ENCODE measurements at places on chromosomes 16 and 17.

- no peak for DNase-seq
Observed at GRCh38 chr17:4142107-4142900, 526 bp downstream of the ZZEF1 start.

GRCh38 chr16:56355786-56356275, 69.5 kb downstream of the AMFR start:
- DNase-seq, result no peak

DNA sequence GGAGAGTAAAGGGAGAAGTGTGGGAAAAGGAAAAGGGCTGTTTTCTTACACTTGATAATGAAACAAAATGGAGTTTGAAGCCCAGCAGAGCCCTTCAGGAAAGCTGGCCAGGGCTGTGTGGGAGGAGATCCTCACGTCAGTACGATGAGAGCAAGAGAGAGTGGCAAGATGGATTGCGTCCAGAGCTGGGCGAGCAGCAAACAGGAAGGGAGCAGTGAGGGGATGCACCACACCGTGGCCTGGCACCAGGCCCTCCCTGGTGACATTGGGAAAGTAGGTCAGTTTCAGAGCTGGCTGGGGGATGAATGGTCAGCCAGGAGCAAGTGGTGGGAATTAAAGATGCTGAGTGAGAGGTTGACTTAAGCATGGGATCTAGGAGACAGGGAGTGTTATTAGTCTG, 273.6 kb downstream of the GRIN2A start:
- DNase-seq, result no peak

DNA sequence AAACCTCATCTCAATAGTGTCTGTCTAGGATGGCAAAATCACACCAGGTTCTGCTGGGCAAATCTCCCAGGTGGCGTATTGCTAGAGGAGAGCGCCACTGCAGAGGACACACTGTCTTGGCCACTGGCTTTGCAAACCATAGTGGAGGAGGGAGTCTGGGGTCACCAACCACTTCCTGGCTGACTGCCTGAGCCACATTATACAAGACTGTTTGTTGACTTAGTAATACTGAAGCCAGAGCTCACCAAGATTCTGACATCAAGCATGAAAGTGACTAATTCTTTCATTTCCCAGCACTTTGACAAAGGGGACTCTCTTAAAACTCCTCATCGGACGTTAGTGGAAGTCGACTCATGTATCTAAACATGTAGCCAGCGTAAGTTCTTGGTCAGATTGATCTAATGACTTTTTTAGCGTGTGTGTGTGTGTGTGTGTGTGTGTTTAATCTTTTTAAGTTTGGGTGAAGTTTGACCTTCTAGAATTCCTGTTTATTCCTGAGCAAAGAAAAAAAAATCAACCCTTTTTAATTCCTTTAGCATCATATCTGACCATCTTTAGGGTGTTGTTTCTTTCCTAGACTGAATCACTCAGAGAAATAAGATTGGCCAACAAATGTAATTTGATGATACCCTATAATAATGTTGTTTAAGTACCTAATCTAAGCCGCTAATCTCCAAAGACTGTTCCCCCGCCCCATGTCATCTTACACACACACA, 13.7 kb downstream of the PITPNC1 start:
- DNase-seq, result peak; percentile 73

DNA sequence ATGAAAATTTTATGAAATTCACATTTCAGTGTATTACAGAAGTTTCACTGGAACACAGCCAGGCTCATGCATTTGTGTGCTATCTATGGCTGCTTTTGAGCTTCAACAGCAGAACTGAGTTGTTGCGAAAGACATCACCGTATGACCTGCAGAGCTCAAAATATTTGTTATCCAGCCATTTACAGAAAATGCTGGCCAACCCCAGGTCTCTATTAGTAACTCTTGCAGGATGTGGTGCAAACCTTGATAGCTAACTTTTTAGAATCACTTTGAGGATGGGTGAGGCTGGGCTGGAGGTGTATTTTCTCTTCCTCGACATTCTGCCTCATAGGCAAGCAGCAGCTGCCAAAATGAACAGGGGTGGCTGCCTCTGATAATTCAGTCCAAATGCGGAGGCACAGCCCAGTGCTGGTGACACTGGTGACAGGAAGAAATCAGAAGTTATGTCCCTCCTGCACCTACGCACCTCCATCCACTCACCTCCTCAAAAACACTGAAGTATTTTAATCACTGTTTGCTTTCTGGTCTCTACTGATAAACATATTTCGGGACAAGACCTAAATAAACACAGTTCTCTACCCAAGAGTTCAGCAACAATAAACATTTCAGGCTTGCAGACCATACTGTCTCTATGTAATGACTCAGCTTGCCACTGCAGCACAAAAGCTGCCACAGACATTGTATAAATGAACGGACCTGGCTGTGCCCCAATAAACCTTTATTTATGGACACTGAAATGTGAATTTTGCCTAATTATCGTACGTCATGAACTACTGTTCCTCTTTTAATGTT, 28.5 kb downstream of the ARHGAP17 start:
- no peak for DNase-seq

GRCh38 chr17:33023790-33024189, 32.1 kb downstream of the SPACA3 start:
- no peak for DNase-seq

DNA sequence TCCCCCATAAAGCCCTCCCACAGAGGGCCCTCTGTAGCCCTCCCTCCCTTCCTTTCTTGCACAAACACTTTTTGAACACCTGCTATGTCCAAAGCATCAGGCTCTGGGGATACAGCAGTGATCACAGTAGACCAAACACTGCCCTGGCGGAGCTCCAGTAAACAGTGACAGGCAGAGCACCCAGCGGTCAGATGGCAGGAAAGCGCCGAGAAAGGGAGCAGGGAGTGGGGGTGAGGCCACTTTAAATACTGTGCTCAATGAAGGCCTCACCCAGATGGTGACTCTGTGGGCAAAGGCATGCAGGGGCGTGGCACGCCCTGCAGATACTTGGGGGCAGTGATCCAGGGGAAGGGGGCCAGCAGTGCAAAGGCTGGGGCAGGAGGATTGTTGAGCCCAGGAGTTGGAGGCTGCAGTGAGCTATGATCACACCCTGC, 7.6 kb downstream of the PRR29 start:
- no peak for DNase-seq

DNA sequence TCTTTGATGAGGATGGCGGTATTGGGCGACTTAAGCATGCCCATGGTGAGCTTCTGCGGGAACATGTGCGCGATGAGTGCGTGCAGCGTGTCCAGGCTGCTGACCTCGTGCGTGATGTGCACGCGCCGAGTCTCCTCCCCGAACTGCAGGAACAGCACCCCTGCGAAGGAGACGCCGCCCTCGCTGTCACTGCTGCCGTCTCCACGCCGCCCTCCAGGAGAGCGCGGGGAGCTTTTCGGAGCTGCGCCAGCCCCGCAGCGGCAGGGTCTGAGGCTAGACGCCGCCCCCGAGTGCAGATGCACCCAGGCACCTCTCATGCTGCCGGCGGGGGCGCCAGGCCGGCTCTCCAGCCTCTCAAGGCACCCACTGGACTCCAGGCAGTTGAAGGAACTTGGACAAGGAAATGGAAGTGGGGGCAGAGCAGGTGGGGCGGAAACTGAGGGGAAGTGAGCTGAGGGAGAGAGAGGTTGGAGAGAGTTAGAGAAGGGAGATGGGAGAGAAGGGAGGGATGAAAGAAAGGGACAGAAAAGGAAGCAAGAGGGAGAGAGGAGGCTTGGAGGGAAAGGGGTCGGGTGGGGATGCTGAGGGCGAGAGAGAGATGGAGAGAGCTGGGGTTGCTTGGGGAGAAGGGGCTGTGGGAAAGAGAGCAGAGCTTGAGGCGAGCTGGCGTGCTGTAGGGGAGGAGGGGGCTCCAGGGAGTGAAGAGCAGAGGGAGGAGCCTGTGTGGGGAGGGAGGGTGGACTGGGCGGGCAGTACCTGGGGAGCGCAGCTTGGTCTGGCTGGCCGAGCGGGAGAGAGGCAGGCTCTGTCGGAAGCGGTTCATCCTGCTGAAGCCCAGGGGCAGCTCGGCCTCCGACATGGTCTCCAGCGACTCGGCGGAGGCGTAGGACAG, 42.1 kb downstream of the SRCIN1 start:
- DNase-seq, result no peak

GRCh38 chr17:18921485-18921884, 30.5 kb upstream of the SLC5A10 start:
- no peak for DNase-seq

DNA sequence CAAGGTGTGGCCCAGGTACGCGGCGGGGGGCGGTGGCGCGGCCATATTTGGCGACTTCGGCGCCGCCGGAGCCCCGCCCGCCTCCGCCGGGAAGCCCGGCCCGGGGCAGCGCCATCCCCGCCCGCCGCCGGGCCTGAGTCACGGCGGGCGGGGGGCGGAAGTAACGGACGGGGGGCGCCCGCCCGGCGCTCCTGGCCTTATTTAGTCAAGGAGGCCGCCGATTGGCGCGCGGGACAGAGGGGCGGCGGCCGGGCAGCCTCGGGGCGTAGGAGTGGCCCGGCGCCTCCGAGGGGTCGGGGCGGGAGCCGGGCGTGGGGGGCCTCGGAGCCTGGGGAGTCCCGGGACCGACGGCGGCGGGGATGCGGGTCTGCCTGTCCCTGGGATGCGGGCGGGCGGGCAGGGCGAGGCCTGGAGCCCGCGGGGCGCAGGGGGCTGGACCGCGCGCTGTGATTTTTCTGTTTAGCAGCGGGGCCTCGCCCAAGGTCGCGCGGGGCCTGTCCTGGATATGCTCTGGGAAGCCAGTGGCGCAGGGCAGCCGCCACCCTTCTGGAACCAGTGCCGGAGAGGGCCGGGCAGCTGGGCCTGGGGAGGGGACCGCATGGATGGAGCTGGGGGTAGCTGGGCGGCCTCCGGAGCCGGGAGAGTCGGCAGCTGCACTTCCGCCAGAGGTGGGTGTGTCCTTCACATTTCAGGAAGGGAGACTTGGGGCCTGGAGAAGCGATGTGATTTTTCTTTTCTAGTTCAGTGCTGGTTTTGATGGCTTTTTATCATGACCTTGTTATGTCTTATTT, 2.3 kb upstream of the ACTG1 start:
- DNase-seq, result peak; percentile 77

DNA sequence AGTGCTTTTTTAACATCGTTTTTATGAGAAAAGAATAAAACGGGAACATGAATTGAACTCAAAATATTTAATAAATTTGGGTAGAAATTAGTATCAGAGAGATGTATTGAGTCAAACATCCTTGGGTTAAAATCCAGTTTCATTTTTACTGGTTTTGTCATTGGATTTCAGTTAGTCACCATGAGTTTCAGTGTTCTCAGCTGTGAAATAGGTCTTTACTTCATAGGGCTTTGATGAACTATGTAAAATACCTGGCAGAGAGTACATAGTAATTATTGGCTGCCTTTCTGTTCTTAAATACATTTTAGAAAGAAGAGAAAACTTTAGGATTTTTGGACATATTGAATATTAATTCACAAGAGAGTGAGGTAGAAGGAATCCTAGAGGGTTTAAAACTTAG, 105.8 kb downstream of the TANC2 start:
- no peak for DNase-seq

GRCh38 chr16:27330542-27330941, 16.8 kb downstream of the IL4R start:
- DNase-seq, result no peak

GRCh38 chr17:41212524-41213169, 13.8 kb upstream of the KRTAP9-2 start:
- no peak for DNase-seq

DNA sequence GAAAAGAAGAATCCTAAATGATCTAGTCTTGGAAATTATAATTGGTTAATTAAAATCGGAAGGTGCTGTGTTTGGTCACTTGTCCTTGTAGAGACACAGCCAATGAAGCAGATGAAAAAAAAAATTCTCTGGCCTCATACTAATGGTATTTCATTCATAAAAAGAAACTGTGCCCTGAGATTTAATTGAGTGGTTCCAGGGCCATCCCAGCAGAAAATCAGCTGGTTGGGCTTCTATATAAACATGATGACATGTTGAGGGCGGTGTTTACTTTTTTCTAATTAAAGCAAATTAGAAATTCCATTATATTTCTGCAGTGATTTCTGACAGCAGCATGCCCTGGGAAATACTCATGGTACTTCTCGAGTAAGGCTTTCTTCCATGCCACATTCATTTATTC, 191.9 kb upstream of the KCNJ16 start:
- no peak for DNase-seq

DNA sequence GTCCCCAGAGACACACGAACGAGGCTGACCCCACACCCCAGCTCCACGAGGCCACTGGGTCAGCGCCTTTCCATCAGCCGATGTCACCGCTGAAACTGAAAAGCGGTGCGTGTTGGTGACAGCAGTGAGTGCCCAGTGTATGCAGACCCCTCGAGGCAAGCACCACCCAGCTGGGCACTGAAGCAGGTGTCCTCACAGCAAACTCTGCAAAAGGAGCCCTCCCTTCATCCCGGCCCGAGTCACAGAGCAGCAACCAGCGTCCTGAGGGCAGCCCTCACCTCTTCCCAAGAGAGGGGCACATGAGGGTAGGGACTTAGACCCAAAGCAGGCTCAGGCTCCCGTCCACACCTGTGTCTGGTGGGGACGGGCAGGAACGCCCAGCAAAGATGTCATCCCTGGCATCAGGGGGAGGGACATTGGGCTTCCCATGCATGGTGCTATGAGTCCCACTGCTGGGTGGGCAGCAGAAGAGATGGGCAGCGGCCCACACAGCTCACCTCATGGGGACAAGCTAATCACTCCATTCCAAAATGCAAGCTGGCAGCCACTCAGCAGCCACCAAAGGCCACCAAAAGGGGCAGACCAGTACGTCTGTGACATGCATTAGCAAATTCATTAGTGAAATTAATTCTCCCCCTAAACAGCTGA, 49.2 kb downstream of the RBFOX3 start:
- DNase-seq, result no peak

- DNase-seq, result peak; percentile 57
Observed at GRCh38 chr17:7478276-7479212, 887 bp downstream of the ZBTB4 start.

DNA sequence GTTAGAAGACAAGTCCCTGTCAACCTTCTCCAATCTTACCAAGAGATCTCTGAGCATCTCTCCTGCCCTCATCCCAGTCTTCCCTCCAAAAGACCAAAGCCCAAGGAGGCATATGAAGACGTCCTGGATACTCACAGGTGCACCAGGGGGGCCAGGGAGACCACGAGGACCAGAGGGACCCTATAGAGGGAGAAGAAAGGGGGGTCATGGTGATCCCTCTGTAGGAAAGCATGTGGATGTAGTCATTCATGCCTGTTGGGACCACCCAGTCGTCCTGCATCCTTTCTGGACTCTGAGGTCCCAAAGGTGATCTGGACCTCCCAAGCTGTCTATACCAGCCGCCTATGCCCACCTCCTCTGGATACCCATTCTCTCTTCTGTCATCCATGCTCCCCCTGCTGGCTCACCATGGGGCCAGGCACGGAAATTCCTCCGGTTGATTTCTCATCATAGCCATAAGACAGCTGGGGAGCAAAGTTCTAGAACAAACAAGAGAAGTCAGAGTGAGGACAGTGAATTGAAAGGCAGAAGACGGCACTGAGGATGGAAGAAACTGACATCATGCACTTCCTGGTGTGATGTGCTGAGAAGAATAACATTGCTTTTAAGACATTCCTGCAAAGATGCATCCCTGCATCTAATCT, 3.3 kb downstream of the COL1A1 start:
- DNase-seq, result peak; percentile 68

- DNase-seq, result no peak
Observed at GRCh38 chr17:76083536-76084182, 4.7 kb downstream of the ZACN start.

Data from stimulated activated naive CD8-positive, alpha-beta T cell treated with anti-CD3 and anti-CD28 coated beads, Interleukin-15, amount 100 ng/mL, for 72 hours (primary cell).